Hepatocyte (in vitro differentiated cells): ENCODE measurements at places on chromosomes 5 and 9. TPM values are rescaled to one million over a fixed set of nuclear protein-coding genes. Genes with fewer than 3 reads are reported as not detected.

- H3K4me3 ChIP-seq: no peak overlapping the region
- H3K36me3 ChIP-seq: no peaks in the 10 kb centered on the region
- DNase-seq: no peak
- H3K4me1 ChIP-seq: peaks cover 36% of the 10 kb centered on the region
- no peaks in the 10 kb centered on the region for H3K27me3 ChIP-seq
- H3K27ac ChIP-seq: peak overlapping the region; percentile 78
Measured at GRCh38 chr9:136777359-136777758, 13.0 kb upstream of the LCN15 start.

The LECT2 gene
- total RNA-seq: 25.0 and 29.6 TPM in 2 replicates

- no peaks in the 10 kb centered on the region for H3K36me3 ChIP-seq
- H3K27me3 ChIP-seq: no peaks in the 10 kb centered on the region
- H3K4me3 ChIP-seq: no peak overlapping the region
- no peak overlapping the region for H3K27ac ChIP-seq
- peaks cover 17% of the 10 kb centered on the region for H3K4me1 ChIP-seq
Measured at GRCh38 chr9:89815903-89816573, 211.2 kb downstream of the GADD45G start.

The BTNL8 gene
- total RNA-seq: 19.1 and 22.0 TPM in 2 replicates

The SHISAL2B gene
- total RNA-seq: not detected in 2 replicates

The F2RL2 gene
- total RNA-seq: 2.3 and 2.6 TPM in 2 replicates
